Left lung (tissue), 14 donors: ENCODE measurements at places on chromosomes 12 and 14. TPM values are rescaled to one million over a fixed set of nuclear protein-coding genes. Genes with fewer than 3 reads are reported as not detected.

DNA sequence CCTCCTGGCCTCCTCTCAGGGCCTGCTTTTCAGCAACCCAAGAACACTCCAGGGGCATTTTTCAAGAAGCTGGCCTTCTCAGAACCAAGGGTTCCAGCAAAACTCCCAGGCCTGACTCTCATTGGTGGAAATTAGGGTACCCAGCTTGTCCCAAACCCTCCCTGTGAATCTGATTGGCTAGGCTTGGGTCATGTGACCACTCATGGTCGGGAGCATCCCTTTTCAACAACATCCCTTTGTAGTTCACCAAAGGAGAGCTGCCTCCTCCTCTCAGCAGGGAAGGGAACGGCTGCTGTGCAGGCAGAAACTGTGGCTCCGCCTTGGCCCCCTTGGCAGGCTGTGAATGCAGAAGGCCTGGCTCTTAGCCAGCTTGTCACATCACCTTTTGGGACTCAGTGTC is 94.5 kb downstream of the AACS start:
- no peak for DNase-seq

GRCh38 chr12:118238888-118239287 is 103.0 kb downstream of the PEBP1 start:
- no peak for DNase-seq

- no peak for DNase-seq
Measured at GRCh38 chr14:55228261-55228660, 36.9 kb upstream of the DLGAP5 start.

DNA sequence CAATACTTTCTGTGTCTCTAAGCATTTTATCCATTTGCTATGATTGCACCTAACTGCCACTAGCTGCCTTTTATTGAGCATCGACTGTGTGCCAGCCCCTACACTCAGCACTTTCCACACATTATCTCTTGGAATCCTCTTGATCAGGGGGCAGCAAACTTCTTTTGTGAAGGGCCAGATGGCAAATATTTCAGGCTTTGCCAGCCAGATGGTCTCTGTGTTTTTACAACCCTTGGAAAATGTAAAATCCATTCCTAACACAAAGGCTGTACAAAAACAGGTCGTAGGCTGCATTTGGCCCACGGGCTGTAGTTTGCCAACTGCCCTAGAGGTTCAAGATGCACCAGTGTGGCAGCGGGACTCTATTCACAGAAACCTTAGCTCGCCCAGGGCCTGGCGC is 19.5 kb downstream of the FOXN4 start:
- DNase-seq, result no peak

DNA sequence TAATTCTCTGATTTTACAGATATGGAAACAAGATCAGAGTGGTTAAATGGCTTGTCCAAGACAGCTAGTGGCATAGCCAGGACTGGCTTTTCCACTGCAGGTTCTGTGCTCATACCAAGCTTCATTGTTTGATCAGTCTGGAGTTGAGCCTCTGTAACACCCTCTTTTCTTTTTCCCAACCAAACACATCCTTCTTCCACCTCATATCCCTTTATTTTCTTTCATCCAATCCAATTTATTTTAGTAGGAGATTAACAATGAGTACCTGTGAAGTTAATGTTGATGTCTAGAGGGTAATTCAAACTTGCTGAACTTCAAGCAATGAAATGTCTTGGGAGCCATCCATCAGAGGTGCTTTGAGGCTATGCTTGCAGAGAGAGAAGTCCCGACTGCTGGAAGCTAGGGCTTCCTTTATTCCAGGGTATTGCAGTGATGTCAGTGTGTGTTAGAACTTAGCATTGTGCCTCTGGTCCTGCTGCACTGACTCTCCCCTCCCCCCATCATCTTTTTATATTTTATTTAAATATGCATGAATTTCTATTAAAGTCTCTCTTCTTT is 452.1 kb upstream of the PDE3A start:
- DNase-seq, result no peak

The ANKRD33 gene
- 0.13 TPM for polyA plus RNA-seq

The JAG2 gene
- polyA plus RNA-seq, result 15.1 TPM

The KRT6B gene
- not detected for polyA plus RNA-seq

The KLRK1 gene
- polyA plus RNA-seq, result 0.70 TPM

The CBLN3 gene
- 4.1 TPM for polyA plus RNA-seq
